A172 (cell line): ENCODE measurements at places on chromosomes 2 and 18.
A peak's percentile ranks its signal among the peaks of the same experiment; 100 is the strongest.

- no peak for DNase-seq
Observed at GRCh38 chr2:173432049-173432754, 77.5 kb downstream of the CDCA7 start.

DNA sequence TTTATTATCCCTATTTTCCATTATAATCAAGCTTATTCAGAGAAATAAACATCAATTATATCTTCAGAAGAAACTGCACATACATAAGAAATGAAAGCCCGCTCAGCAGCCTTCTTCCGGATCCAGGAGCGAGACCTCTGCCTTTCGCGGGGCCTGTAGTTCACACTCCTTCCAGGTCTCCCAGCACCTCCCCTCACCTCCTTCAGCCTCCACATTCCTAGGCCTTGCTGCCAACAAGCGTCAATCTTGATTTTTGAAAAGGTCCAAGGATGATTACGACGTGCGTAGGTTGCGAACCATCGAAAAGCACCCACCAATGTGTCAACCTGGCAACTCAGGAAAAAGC lies 355 bp upstream of the KIDINS220 start:
- no peak for DNase-seq

DNA sequence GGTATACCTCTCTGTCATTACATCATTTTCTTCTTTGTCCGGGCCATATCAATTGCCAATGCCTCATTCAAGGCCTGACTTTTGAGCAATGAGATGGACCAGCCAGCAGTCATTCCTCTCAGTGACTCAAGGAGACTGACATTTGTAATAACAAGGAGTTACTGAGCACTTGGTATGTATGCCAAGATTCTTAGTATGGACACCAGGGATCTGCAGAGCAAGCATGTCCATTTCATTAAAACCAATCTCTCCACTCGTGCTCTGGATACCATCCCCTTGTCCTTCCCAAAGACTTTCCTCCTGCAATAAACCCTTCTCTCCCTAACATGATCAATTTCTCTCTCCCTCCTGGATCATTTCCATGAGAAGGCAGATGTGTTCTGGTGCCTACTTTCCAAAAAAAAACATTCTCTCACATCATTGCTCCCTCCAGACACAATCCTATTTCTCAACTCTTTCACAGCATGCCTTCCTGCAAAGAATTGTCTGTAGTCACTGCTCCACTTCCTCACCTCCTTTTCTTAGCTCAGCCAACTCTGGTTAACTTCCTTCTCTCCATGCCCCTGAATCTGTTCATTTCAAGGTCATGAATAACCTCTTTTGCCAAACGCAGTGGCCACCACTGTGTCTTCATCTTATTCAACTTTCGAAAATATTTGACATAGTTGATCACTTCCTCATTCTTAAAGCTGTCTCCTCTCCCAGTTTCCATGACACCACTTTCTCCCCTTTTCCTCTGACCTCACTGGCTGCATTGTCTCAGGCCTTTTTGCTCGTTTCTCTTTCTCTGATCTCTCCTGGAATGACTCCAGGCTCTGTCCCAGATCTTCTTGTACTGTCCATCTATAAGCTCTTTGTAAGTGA lies 102.8 kb upstream of the CYP1B1 start:
- DNase-seq: peak; percentile 88

DNA sequence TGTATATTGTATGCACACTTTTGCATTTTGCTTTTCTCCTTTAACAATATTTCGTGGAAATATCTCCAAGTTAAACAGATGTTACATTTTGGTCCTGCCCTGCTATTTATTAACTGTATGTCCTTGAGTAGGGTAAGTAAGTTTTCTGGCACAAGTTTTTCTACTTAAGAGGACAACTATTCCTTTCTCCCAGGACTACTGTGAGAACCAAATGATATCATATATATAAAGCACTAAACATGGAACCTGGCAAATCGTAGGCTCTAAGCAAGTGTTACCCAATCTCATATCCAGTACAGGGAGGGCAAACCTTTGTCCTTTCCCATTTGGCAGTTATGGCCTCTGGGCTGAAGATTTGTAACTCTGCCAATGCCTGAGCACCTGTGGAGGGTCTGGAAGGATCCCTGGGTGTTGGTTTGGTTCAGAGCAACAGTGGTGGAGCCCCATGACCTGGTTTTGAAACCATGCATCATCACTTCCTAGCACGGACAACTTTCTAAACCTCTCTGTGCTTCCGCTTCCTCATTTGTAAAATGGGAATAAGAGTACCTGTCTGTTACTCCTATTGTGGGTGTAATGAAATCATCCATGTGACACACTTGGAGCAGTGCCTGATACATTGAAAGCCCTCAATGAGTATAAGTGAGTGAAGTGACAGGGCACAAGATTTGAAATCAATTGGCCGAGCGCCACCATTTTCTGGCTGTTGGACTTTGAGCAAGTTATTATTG lies 28.3 kb upstream of the ICOS start:
- no peak for DNase-seq

DNA sequence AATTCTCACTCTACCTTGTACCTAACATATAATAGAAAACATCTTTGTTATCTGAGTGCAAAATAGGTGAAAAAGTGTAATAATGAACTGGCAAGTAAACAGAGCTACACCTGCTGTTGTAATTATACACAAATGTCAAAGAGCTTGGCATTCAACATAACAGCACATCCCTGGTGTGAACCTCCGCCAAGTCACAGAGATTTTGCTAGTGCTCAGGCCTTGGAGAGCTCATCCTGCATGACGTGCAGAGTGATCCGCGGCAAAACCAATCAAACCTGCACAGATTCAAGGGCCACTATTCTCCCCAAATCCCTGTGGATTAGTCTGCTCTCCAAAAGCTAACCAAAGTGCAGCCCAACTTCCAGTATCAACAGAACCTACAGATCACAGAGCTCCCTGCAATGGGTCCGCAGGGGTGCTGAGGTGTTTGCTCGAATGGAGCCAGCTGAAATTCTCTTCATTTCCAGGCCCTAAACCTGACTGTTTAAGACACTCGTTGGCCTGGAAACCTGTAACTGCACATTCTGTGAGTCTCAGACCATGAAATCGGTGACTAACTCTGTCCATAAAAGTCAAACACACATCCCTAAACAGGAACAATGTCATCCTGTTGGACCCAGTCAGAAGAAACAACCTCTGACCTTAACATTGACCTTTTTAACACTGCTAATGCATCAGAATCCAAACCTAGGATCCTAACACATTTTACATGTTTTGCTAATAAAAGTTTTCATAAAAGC lies 111.8 kb downstream of the EPB41L3 start:
- no peak for DNase-seq
